ENCODE measurements at places on chromosomes 2 and 18.

GRCh38 chr2:238345297-238345968 lies 25.1 kb downstream of the TRAF3IP1 start:
- no peak for DNase-seq

- no peak for DNase-seq
Observed at GRCh38 chr18:42854558-42854957, 260.9 kb downstream of the RIT2 start.

GRCh38 chr2:179850188-179850587 lies 11.2 kb downstream of the ZNF385B start:
- DNase-seq, result no peak

GRCh38 chr2:159713631-159714246 lies 1.4 kb downstream of the MARCHF7 start:
- no peak for DNase-seq

GRCh38 chr2:127052771-127053691 lies 53.9 kb downstream of the BIN1 start:
- DNase-seq, result no peak

GRCh38 chr2:191670076-191670475 lies 7.9 kb upstream of the NABP1 start:
- no peak for DNase-seq

GRCh38 chr2:219545943-219546352 lies 2.1 kb downstream of the TMEM198 start:
- DNase-seq, result no peak

GRCh38 chr2:64987956-64988419 lies 1.2 kb upstream of the SLC1A4 start:
- no peak for DNase-seq

- no peak for DNase-seq
Observed at GRCh38 chr2:1856475-1856874, 112.2 kb upstream of the PXDN start.

GRCh38 chr18:78408623-78409022 lies 571.0 kb upstream of the SALL3 start:
- no peak for DNase-seq

DNA sequence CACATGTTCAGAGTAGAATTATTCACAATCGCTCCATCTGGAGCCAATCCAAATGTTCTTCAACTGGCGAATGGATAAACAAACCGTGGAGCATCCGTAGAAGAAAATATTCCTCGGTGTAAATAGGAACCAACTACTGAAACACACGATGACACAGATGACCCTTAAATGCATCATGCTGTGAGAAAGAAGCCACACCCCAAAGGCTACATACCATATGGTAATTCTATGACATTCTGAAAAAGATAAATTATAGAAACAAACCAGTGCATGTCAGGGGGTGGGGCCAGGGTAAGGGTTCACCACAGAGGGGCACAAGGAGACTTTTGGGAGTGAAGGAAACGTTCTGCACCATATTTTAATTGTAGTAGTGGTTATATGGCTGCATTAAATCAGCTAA lies 312.2 kb upstream of the SMIM21 start:
- DNase-seq, result no peak

DNA sequence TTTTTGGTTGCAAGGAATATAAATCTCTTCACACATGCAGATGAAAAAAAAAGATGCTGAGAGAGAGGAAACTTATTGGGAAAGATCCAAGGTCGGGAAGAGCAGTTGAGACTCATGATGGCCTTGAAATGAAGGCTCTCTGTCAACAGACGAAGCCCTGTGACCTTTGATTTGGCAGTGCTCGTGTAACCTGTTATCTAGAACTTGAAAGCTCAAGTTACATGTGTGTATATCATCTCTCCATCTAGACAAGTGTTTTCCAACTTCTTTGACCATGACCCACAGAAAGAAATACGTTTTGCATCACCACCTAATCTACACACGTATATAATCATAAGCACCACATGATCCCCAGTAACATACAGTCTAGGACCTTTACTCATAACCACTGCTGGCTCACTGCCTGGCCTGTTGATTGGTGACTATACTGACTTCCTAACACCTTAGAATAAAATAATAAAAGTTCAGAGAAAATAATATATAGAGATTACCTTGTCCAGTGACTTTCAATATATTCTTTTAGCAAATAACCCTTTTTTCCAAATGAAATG lies 319.0 kb upstream of the PKDCC start:
- no peak for DNase-seq

- no peak for DNase-seq
Observed at GRCh38 chr2:41877114-41877678, 170.6 kb upstream of the PKDCC start.

DNA sequence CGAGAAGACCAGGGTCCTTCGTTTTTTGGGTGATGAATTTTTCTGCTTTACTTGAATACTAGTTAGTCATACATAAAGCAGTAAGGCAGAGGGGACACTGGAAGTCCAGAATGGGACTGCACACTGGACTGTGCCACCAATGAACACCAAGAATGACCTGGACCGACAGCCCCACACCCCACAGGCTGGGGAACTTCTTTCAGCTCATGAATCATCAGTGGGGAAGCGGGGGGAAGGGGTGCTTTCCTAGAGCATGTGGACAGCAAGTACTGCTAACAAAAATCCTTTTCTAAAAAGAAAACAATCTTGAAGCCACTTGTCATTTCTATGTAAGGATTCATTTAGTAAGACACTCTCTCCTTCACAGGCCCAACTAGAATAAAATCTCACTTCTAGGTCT lies 86.0 kb downstream of the DTNB start:
- no peak for DNase-seq

- no peak for DNase-seq
Observed at GRCh38 chr2:79125721-79125985, 5.4 kb downstream of the REG1A start.

GRCh38 chr18:63994783-63995399 lies 25.0 kb downstream of the SERPINB8 start:
- DNase-seq, result peak; percentile 32

DNA sequence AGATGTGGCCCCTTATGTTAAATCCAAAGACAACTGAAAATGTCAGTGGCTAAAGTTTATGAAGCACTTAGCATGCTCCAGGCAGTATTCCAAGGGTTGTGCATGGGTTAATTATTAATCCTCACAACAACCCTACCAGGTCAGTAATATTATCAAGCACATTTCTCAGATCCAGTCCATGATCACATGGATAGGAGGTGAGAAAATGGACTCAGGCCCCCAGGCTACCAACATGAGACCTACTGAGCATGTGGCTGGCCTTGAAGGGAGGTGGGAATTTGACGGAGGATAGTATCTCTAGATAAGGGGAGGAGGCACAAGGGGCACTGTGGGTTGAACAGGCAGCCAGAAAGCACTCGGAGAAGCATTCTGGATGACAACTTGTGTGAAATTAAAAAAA lies 412.0 kb downstream of the MEIS1 start:
- DNase-seq, result no peak

DNA sequence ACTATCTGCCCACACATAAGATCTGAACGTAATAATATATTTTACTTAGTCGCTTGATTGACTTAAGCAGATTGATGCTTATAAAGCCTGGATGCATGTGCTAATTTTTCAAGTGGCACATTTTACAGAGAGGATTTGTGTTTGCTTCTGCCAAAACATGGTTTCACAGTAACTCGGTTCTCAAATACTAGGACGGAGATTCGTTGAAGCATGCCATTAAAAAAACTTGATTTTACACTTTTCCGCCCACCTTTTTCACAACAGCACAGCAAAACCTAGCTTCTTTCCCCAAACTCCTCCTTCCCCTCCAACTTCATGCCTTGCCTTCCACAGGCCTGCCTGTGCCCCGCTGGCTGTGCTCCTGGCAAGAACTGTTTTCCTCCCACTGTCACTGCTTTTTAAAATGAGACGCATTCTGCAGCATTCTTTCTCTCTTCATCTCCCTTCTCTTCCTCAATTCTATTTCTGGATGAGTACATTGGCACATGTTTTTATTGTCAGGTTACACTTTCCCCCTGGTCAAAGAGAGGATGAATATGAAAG lies 55.1 kb upstream of the LMAN1 start:
- DNase-seq, result no peak

DNA sequence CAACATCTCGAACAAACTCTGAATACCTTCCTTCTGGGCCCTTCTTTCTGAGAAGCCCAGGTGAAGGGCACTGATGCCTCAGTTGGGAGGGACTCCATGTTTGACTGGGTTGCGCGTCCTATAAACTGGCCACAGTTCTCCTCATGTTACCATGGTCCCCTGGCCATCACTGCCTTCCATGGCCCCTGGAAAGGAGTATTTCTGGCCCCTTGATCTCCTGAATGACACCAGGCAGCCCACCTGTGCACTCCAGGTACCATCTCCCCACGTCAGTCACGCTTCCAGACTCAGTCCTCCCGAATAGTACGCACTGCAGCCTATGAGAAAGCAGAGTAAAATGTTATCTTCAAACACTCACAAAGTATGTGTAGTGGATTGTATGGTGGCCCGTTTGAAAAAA lies 73.9 kb downstream of the ACKR3 start:
- DNase-seq, result no peak

GRCh38 chr2:233818639-233819621 lies 35.4 kb downstream of the HJURP start:
- no peak for DNase-seq

Data from stimulated activated CD4-positive, alpha-beta T cell treated with anti-CD3 and anti-CD28 coated beads, Interleukin-4, amount 100 ng/mL, for 48 hours (primary cell).